Central memory CD4-positive, alpha-beta T cell (primary cell): ENCODE measurements at places on chromosomes 1 and 21.

- DNase-seq: no peak
Observed at GRCh38 chr1:61131716-61132115, 49.4 kb downstream of the NFIA start.

DNA sequence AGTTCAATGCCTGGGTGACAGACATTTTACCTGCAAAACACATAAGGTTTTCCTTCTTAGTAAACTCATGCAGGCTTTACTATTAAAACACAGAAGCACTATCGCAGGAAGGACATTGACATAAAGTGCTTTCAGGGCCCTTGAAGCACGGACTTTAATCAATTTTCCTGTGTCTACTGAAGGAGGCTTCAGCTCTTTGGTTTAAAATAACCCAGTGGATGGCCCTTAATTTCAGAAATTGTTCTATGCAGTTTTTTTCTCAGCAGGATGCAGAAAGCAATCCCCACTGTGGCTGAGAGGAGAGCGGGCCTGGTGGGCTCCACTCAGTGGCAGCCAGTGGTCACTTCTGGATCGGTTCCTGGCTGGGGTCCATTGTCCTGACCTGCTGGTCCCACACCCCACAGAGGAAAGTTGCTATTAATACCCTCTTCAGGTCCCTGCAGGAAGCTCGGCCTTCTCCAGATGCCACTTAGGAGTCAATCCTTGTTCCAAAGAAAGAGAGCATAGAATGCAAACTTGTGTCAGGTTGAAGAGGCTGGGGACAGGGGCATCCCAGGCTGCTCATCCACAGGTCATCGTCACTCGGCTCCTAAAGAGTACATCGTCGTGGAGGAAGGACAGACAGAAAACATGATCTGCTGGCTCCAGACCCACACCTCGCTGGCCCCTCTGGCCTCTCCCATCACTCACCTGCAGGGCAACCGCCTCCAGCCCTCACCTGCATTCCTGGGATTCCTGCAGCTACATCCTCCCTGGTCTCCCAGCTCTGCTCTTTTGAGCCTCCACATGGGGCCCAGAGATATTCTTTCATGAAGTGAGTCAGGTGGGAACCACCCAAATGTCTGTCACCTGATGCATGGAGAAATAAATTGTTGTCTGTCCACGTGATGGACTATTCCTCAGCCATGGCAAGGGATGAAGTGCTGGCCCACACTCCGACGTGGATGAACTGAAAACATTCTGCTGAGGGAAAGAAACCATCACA lies 153.1 kb downstream of the PSMG1 start:
- no peak for DNase-seq

GRCh38 chr1:98021126-98021525 lies 100.3 kb upstream of the DPYD start:
- no peak for DNase-seq

- DNase-seq: no peak
Observed at GRCh38 chr1:1788646-1789431, 10.6 kb upstream of the NADK start.

GRCh38 chr1:69737527-69738185 lies 169.9 kb downstream of the LRRC7 start:
- DNase-seq: no peak

DNA sequence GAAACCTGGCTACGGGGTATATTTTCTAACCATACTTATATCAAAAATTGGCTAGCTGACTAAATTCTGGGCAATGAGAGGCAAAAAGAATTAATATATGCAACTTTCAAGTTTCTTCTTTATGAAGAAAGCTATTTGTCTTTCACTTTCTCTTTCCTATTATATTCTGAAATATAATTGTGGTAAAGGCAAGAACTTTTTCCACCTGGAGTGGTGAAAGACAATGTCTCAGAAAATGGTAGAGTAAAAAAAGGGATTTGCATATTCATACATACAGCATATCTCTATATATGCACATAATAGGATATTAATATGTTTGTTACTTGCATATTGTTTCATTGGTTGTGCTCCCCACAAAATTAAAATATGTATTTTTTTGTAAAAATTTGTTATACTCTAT lies 793.8 kb downstream of the PLA2G4A start:
- no peak for DNase-seq

DNA sequence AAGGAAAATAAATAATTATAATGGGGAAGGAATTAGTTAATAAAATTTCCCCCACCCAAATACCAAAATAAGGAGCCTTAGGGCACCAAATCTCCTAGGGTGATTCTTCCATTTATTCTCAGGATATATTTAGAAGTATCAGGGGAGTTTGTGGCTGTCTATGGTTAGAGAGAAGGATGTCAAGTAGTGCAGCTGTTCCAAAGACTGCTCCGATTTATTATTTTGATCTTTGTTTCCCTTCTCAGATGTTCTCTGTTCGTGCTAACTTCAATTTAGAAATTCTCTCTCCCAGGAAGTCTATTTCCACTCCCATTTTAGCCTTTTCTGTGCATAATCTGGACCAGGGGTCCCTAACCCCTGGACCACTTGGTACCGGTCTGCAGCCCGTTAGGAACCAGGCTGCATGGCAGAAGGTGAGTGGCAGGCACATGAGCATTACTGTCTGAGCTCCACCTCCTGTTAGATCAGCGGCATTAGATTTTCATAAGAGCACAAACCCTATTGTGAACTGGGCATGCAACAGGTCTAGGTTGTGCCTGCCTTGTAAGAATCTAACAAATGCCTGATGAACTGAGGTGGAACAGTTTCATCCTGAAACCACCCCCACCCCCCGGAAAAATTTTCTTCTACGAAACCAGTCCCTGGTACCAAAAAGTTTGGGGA lies 9.3 kb upstream of the MAST2 start:
- DNase-seq: no peak

GRCh38 chr1:227349967-227350366 lies 31.7 kb upstream of the CDC42BPA start:
- no peak for DNase-seq

GRCh38 chr1:40838045-40838979 lies 23.9 kb downstream of the CITED4 start:
- DNase-seq: no peak
